ENCODE measurements at places on chromosomes 7 and 10.
A peak's percentile ranks its signal among the peaks of the same experiment; 100 is the strongest.

GRCh38 chr10:127135844-127136577 is 60.4 kb downstream of the INSYN2A start:
- no peak for DNase-seq

DNA sequence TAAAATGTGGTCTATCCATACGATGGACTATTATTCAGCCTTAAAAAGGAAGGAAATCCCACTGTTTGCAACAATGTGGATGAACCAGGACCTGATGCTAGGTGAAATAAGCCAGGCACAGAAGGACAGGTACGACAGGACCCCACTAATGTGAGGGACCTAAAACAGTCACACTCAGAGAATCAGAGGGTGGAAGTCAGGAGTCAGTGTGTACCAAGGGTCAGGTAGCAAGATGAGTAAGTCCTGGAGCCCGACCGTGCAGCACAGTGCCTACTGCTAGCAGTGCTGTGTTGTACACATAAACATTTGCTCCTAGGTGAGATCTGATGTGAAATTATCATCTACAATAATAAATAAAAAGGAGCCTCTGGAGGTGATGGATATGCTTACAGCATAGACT is 322.3 kb downstream of the GLRX3 start:
- DNase-seq = no peak

DNA sequence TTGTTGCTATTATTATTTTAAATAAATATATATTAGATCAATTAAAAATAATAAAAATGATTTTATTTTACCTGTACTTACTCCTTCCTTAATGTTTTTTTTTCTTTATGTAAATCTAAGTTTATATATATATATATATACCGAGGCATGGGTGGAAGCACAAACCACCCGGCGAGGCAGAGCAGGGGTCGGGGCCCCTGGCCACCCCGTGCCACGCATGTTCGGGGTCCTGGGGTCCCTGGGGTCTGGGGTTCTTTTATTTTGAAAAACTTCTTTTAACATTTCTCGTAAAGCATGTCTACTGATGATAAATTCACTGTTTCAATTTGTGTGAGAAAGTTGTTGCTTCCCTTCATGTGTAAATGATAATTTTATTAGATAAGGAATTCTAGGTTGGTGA is 976.1 kb downstream of the REEP3 start:
- DNase-seq = no peak

DNA sequence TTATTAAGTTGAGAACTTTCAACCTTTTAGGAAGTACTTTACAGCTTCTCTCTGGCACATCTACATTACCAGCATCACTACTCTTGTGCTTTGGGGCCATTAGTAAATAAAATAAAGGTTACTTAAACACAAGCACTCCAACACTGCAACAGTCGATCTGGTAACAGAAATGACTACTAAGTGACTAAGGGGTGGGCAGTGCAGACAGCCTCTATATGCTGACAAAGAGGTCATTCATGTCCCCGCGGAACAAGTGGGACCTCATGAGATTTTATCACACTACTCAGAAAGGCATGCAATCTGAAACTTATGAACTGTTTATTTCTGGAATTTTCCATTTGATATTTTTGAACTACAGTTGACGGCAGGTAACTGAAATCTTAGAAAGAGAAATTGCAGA is 111.3 kb upstream of the DNAJB12 start:
- no peak for DNase-seq

DNA sequence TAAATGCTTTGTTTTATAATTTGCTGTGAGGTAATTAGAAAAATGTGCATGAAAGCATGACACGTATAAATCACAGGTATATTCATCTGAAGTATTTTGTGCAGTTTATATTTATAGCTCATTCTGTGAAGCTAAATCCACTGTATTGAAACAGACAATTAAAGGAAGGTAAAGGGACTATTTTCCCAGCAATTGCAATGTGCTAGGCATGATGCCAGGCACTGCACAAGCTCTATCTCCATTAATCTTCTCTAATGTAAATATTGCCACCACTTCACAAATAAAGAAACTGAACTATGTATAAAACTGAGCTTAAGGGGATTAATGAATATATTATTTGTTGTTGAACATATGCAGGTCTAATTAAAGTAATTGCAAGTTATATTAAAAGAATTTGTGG is 1012.5 kb downstream of the NRG3 start:
- no peak for DNase-seq

DNA sequence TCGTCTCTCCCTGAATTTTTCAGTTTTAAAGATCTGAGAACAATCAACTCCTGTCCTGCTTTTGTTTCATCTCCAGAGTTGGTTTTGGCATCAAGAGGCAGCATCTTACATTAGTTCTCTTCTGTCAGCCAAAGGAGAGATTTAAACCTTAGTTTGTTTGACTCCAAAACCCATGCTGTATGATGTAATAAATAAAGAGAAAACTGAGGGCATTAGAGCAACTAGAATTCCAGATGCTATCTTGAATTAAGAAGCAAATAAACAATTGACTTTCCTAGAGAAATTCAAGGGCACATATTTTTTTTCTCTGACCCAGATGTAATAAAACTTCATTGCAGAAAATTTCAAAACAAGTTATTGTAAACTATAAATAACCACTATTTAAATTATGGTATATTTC is 54.4 kb downstream of the INHBA start:
- DNase-seq = no peak

DNA sequence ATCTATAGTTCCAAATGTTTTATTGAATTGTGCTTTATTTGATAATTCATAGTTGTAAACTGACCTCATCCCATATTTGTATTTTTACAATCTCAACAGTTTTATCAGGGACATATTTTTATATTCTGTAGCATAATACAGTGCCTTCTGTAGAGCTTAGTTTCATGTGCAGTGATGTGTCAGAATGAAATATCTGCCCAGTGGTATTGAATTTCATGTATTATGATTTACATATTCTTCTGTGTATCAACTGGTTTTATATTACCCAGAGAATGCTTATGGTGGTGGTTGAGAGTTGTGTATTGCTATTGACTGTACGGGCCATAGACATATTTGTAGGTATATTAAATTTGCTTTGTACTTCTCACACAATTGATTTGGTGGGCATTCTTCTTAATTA is 89.9 kb downstream of the KAT6B start:
- DNase-seq = no peak

DNA sequence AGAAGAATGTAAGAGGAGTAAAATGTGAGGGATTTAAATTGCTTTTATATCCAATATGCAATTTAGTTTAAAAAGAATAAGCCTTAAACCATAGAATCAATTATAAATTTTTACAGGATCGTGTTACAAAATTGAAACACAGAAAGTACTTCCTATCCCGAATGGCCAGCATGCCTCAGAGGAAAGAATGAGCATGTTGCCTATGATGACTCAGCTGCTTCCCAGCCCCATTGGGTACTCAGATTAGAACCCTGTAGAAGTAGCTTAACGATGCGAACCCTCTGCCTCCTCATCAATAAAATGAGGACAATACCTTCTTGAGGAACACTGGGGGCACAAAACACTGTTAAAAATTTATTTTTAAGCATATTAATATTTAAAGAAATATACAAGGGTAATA is 113.4 kb upstream of the CDK1 start:
- DNase-seq = no peak

GRCh38 chr10:31929261-31930022 is 811 bp upstream of the ARHGAP12 start:
- peak; percentile 3 for DNase-seq

- no peak for DNase-seq
Observed at GRCh38 chr7:69922026-69922803, 323.9 kb downstream of the AUTS2 start.

DNA sequence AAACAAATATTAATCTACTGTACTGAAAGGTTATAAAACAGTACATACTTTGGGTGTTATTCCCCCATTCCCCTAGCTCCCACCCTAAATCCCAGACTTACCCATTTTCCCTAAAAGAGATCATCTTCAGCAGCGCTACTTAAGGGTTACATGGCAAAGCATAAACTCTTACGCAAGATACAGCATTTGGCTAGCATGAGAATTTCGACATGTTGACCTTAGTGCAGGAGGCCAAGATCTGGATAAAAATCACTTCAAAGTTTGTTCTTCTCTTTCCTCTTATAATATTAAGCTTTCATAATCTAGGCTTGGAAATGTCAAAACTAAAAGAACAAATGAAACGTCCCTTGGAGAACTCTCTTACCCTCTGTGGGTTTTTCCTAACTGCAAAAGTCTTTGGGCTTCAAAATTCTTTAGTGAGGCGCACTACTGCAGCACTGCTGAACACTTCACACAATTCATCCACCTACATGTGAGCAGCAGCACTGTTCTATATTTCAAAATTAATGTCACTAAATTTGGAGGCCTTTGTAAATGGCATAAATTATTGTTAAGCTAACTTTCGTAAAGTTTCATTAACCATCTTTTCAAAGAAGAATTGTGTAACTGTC is 59.5 kb upstream of the PDLIM1 start:
- DNase-seq = no peak

DNA sequence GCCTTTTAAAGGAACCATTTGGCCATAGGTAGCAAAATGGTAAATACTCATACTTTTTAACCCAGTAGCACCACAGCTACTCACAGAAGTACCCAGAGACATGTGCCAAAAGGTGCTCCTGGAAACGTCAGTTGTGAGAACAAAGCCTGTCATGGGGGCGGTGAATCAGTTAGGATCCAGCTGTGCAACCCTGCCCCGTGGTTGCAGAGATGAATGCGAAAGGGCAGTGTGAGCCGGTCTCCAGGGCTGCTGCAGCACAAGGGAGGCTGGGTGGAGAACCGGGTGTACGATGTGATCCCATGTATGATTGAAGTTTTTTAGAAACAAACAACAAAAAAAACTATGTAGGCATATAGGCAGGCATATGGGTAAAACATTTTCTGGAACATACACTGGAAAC is 1.3 kb upstream of the LRRC18 start:
- DNase-seq = no peak

GRCh38 chr7:66558660-66559465 is 69.8 kb upstream of the KCTD7 start:
- DNase-seq = no peak

DNA sequence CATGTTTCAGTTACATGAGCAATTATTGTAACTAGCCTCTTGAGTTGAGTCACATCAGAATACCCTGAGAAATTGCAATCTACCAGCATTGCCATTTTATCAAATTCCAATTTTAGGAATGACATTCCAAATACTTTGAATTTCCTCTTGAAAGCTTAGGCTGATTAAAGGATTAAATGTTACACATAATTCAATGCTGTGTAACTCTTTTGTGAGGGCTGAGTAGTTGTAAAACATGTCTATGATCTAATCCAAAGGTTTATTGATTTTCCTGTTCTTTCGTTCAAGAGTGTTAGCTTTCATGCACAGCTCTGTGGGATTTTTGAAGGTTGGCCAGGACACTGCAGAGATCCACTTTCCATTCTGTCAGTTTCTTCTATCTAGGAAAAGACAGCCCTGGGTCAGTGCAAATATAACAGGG is 193.1 kb downstream of the SORCS1 start:
- no peak for DNase-seq

GRCh38 chr10:101063548-101064414 is 2.0 kb downstream of the KAZALD1 start:
- DNase-seq = no peak

DNA sequence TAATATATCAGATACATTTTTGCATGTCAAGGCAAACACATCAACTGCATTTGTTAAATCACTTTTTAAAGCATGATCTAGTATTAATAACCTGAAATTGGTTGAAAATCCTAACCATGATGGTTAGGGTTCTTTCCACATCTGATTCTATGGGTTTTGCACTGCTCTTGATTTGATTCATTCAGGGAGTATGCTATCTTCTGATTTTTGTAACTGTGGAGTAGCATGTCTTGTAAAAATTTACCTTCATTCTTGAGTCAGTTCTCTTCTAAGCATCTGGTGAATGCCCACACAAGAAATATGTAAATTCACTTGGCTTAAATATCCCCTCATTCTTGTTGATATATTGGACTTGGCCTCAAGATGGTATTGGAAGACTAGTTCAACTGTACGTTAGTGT is 178.7 kb downstream of the KLF6 start:
- DNase-seq = no peak

DNA sequence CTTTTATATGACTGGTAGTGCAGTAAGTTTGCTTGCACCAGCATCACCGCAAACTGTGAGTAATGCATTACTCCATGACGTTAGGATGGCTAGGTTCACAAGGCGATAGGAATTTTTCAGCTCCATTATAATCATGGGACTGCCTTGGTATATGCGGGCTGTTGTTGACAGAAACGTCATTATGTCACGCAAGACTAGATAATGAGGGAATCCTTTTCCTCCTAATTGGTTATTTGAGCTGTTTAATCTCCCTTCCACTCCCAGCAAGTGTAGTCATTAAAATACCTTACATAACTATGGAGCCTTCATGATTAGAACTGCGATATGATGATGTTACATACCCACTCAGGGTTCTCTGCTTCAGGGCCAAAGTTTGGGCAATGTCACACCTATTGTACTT is 17.3 kb downstream of the KLLN start:
- DNase-seq = no peak

- DNase-seq = no peak
Observed at GRCh38 chr7:24129597-24129996, 154.4 kb upstream of the NPY start.

DNA sequence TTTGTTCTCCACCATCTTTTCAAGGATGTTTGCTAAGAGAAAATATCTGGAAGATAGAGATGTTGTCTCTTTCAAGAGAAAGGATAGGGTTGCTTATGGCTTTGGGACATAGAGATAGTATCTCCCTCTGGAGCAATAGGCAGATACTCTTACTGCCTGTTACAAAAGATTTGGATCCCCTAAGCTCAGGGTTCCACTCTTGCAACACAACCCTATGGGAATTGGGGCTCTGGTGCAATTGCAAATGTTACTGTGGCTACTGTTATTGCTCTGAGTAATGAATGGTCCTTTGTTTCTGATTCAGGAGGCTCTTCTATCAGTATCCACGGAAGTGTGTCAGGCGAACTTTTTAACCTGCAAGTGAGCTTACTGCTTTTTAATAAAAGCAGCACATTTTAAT is 88.8 kb downstream of the GPR85 start:
- no peak for DNase-seq

- DNase-seq = no peak
Observed at GRCh38 chr10:13709931-13710650, 123.3 kb downstream of the PRPF18 start.

DNA sequence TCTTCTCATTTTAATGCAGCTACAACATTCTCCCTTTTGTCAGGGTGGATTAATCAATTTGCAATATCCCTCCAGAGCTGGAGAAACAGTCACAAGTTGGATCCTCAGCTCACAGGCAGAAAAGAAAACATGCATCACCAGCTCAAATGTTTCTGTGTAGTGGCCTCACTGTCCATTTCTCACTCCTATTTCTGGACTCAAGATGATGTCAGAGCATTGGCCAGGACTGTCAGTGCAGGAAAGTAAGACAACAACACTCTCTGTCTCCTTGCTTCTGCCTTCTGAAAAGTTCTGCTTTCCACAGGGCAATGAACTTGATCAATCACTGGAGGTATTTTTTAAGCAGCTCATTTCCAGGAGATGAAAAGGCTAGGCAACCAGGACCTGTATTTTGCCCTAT is 8.2 kb upstream of the SVIL start:
- no peak for DNase-seq

DNA sequence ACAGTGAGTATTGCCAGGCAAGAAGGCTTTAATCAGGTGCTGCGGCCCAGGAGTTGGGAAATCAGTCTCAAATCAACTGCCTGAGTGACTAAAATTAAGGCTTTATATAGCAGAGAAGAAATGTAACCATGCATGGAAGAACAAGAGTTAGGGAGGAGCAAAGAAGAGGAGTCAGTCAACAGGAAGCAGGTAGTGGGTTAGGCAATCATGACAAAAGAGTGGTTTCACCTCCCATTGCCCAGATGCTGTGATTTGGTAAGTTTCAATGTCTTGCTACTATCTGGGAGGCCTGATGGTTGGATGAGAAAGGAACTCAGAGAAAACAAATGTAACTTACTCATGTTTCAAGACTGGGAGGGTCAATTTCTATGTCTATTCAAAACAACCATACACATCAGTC is 998.3 kb downstream of the GATA3 start:
- no peak for DNase-seq

Data from activated CD8-positive, alpha-beta memory T cell treated with anti-CD3 and anti-CD28 coated beads for 1 hour (primary cell).